ENCODE measurements at places on chromosomes 11 and 22.

DNA sequence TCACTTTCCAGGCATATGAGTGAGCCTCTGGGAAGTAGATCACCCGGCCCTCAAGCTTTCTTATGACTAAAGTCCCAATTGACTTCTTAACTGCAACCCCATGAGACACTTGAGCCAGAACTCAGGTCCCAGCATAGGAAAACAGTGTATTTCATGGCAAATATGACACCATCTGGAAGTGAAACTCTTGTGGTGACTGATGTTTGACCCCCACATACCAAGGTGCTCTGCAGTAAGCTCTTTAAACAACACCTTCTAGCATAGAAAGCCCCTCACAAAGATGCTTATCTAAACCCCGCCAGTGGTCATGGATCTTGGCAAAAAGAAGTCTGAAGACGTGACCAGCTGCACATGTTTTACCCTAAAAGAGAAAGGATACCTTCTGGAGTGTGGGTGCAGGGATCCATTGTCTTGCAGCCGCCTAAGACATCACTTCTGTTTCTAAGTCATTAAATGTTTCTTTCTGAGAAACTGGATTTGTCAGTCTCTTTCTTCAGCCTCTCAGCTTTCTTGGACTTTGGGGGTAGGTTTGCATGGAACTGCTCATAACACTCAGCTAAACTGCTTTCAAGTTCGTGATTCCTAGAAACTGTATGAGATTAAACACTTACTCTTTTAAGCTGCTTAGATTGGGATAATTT, 7.4 kb upstream of the PELI3 start:
- DNase-seq = no peak

GRCh38 chr11:133984828-133985227, 28.1 kb upstream of the IGSF9B start:
- no peak for DNase-seq

- no peak for DNase-seq
These were observed 1.4 kb downstream of the SIK2 start for GRCh38 chr11:111603611-111604130.

DNA sequence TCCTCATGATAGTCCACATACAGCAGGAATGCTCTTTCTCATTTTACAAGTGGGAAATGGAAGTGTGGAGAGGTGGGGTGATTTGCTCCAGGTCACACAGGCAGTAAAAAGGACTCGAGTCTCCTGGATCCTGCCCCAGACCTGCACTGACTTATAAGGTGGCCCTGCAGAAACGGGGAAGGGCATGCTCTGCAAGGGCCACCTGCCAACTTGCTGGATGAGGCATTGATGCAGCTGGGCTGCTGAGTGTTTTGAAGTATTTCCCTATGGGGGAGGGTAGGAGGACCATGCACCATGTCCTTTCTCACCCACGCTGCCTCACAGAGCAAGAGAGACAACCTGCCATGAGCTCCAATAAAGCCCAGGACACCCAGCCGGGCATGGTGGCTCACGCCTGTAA, 36.9 kb downstream of the OR6Q1 start:
- DNase-seq = no peak

- peak; percentile 57 for DNase-seq
These were observed at the start of gene PRCP for GRCh38 chr11:82900277-82901164. Gene PRCP, minus strand, starts transcription at chr11:82900430. Its CDS starts 28 bp downstream, at chr11:82900402.

DNA sequence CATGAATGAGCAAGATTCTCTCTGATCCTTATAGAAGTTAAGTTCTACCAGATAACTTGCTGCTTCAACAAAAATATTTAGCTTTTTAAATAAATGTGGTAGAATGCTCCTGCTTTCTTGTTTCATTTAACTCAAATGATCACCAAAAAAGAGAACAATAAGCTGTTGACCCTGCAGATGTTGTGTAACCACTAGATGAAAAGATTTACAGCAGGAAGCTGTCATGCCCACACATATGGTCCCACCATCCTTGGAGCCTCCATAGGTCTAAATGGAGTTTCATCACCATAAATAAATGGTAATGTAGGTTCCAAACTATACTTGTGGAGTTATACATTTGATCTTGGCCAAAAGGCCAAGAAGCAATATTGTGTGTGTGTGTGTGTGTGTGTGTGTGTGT, 118.8 kb downstream of the RRAS2 start:
- no peak for DNase-seq

GRCh38 chr11:17257196-17257595, 19.3 kb upstream of the NUCB2 start:
- DNase-seq = no peak

DNA sequence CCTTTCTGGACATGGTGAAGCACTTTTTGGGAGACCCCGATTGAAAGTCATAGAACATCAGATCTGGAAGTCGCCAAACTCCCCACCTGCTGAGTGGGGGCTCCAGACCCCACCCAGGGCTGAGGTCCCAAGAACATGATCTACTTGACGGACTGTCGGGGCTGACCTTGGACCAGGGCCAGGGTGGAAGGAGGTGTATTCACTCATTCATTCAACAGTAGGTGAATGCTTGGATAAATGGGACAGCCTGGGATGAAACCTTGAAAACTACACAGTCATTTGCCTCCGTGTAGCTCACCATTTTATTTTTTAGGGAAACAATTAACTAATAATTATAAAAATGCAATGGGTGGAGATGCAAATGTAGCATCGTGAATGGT, 629.0 kb downstream of the BRD1 start:
- no peak for DNase-seq

GRCh38 chr11:126431401-126432064, 76.0 kb downstream of the ST3GAL4 start:
- DNase-seq = peak; percentile 48

GRCh38 chr11:5618807-5619206, 6.0 kb upstream of the TRIM34 start:
- DNase-seq = peak; percentile 82

DNA sequence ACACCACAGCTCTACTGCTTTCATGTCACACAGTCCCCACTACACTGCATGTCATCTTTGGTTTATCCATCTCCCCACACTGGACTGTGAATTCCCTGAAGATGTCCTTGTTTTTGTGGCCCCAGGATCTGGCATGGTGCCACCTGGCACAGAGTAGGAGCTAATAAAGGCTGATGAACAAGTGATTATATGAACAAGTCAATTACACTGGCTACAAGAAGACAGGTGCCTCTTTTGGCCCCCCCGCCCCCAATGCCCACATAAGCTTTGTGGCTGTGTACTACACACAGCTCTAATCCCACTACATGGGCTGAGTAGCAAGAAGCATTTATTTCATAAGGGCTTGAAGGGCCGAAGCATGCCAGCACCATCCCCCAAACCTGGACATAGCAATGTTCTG, 24.7 kb downstream of the PLEKHA7 start:
- DNase-seq = no peak

DNA sequence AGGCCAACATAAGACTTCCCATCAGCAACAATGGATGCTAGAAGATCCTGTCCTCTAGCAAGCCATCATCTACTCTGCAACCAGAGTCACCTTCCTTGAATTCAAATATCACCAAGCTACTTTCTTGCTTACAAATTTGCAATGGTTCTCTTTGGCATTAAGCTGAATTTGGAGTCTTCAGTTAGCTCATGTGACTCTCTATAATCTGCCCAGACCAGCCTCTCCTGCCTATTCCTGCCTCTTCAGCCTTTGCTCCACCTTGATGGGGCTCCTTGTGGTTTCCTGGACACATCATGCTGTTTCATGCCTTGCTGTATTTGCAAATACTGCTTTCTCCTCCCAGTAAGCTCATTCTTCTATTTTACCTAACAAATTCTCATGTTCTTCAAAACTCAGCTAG, 82.3 kb downstream of the RASSF10 start:
- DNase-seq = no peak

GRCh38 chr22:39312410-39312809, 7.0 kb downstream of the RPL3 start:
- DNase-seq = no peak

DNA sequence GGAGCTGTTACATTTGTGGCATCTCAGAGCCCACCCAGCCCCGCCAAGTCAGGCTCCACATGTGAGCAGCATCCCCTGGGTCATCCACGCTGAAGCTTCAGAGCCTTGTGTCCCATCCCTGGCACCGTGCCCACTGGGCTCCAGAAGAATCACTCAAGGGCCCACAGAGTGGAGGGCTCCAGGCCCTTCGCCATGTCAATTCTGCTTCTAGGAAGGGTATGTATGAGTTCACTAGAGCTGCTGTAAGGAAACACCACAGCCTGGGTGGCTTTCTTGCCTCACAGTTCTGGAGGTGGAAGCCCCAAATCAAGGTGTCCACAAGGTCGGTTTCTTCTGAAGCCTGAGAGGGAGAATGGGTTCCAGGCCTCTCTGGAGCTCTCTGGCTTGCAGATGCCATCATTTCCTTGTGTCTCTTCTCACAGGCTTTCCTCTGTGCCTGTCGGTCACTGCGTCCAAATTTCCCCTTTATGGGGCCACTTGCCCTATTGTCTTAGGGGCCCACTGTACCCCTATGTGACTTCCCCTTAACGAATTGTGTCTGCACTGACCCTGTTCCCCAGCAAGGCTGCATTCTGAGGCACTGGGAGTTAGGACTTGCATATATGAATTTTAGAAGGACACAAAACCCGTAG, 1476.0 kb downstream of the TBC1D22A start:
- no peak for DNase-seq

- DNase-seq = no peak
These were observed 13.8 kb downstream of the TRIOBP start for GRCh38 chr22:37710675-37711074.

- no peak for DNase-seq
These were observed 68.5 kb downstream of the PIWIL3 start for GRCh38 chr22:24706054-24706453.

DNA sequence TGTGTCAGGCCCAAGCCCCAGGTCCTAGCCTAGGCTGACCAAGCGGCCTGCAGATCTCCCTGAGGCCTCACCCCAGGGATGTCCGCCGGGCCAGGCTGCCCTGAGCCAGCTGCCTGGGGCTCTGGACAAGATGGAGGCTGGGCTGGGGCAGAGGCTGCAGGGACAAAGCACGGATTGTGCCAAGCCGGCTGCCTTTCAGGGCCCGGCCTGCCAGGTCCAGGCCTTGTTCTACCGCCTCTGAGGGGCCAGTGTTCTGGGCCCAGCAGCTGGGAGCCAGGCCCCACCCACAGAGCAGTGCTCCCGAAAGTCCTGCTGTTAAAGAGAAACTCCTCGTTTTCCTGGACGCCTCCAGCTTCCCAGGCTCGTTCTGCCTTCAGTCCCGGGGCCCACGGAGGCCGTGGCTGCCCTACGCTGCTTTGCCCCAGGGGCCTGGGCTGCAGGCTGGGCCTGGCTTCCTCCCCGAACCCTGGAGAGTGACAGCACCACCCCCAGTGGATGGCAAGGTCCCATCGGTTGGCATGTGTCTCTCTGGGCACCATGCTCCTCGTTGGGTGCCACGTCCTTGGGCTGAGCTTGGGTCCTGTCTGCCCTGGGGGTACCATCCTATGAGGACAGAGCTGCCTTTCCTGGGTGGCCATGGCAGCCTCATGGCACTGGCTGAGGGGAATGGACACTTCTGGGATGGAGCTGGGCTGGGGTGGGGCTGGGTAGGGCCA, 7.6 kb downstream of the BRSK2 start:
- DNase-seq = no peak

GRCh38 chr11:131370090-131370751, at the start of gene NTM:
Gene NTM, plus strand, starts transcription at chr11:131370615.
- peak; percentile 35 for DNase-seq

- no peak for DNase-seq
These were observed 10.4 kb upstream of the LAYN start for GRCh38 chr11:111530091-111530490.

GRCh38 chr22:26377170-26377830, 51.8 kb upstream of the ASPHD2 start:
- DNase-seq = no peak

- DNase-seq = no peak
These were observed 80.8 kb downstream of the ZC3H12C start for GRCh38 chr11:110173811-110174644.

GRCh38 chr22:21102659-21103267, 57.0 kb downstream of the LRRC74B start:
- DNase-seq = no peak

GRCh38 chr11:204587-205109, 2.6 kb downstream of the BET1L start:
- no peak for DNase-seq

DNA sequence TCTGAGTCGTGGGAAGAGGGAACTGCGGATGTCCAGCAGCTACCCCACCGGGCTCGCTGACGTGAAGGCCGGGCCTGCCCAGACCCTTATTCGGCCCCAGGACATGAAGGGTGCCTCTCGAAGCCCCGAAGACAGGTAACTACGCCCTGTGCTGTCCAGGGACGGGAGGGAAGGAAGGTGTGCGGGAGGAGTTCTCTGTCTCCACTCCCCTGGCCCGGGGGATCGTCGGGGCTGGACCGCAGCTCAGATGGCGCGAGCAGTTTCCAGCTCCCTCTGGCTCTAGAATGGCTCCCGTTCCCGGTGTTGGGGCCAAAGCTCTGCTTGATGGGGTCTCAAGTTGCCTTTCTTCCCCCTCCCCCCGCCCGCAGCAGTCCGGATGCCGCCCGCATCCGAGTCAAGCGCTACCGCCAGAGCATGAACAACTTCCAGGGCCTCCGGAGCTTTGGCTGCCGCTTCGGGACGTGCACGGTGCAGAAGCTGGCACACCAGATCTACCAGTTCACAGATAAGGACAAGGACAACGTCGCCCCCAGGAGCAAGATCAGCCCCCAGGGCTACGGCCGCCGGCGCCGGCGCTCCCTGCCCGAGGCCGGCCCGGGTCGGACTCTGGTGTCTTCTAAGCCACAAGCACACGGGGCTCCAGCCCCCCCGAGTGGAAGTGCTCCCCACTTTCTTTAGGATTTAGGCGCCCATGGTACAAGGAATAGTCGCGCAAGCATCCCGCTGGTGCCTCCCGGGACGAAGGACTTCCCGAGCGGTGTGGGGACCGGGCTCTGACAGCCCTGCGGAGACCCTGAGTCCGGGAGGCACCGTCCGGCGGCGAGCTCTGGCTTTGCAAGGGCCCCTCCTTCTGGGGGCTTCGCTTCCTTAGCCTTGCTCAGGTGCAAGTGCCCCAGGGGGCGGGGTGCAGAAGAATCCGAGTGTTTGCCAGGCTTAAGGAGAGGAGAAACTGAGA, 1.4 kb downstream of the ADM start:
- DNase-seq = no peak

DNA sequence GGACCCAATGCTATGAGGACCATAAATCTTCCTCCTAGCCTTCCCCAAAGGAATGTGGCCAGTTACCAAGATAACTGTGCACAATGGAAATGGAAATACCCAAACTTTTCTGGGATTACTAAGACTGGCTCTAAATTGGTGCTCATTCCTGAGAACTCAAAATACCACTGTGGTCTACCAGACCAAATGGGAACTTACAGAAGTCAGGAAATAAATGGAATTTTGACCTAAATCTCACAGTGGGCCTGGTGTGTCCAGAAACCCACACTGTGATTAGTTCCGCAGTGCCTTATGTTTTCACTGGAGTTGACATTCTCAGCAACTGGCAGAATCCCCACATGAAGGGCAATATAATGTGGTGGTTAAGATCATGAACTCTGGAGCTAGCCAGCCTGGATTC, 99.4 kb upstream of the ZC3H12C start:
- peak; percentile 67 for DNase-seq

DNA sequence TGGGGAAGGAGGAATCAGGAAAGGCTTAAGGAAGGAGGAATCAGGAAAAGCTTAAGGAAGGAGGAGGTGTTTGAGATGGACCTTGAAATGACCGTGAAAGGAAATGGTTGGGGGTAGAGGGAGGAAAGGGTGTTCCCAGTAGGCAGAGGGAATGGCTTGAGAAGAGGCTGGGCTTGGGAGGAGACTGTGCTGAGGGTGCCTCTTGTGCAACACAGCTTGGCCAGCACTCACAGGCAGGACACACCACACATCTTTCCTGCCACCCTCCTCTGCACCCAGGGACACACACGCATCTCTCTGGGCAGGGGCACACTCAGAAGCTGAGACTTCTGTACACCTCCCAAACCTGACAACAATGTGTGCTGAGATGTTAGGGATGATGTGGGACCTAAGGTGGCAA, 151.4 kb downstream of the FBXO7 start:
- no peak for DNase-seq
